Activated B cell treated with CpG ODN at 0.5 μM for 24 hours (primary cell): ENCODE measurements at places on chromosomes 2 and 18. TPM values are rescaled to one million over a fixed set of nuclear protein-coding genes. Genes with fewer than 3 reads are reported as not detected.
A peak's percentile ranks its signal among the peaks of the same experiment; 100 is the strongest.

AKAIN1 gene
- total RNA-seq: not detected in 2 replicates

GRCh38 chr2:127423478-127423843, 5.2 kb downstream of the PROC start:
- no peak for DNase-seq
- H3K4me3 ChIP-seq: peak overlapping the region; percentile 73
- no peaks in the 10 kb centered on the region for H3K36me3 ChIP-seq
- no peak overlapping the region for H3K27ac ChIP-seq
- peaks cover 16% of the 10 kb centered on the region for H3K4me1 ChIP-seq

GRCh38 chr2:219784178-219784577, 156.7 kb downstream of the SLC4A3 start:
- no peak overlapping the region for H3K27ac ChIP-seq

DNA sequence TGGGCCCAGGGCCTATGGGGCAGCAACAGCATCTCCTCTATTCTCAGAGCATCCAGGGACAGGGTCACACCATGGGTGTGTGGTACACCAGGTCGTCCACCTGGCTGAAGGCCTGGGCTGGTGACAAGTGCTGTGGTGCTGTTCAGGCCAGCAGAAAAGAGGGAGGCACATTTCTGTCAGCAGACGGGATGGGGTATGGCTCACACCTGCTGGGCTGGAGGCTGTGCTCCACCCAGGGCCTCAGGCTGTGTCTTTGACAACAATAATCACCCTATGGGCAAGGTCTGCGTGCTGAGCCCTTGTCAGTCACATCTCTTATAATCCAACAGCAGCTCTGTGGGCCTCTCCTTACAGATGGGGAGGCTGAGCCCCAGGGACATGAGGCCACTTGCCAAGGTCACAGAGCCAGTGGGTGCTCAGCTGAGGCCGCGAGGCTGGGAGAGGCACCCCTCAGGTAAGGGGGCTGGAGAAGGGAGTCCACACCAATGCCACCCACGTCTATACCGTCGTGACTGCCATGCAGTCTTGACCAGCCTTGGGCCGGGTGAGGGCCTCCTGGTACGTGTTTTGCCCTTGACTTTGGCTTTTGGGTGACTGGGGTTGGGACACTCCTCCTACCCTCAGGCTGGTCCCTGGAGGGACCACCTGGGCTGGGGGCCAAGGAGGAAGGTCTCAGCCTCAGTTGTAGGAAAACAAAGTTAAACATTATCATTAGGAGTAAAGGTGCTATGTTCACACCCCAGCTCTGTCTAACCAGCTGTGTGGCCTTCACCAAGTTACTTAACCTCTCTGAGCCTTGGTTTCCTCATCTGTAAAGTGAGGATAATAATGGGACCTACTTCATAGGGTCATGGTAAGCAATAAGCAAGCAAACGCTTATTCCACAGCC, 5.6 kb upstream of the HS6ST1 start:
- H3K36me3 ChIP-seq: no peaks in the 10 kb centered on the region
- H3K27me3 ChIP-seq: no peaks in the 10 kb centered on the region
- DNase-seq: no peak
- H3K4me1 ChIP-seq: peaks cover 7% of the 10 kb centered on the region
